ENCODE measurements at places on chromosomes 1 and 21.

GRCh38 chr1:22959545-22960360, 12.9 kb downstream of the LACTBL1 start:
- no peak for DNase-seq

- no peak for DNase-seq
These were observed 2.4 kb upstream of the SIM2 start for GRCh38 chr21:36696390-36697059.

- DNase-seq = no peak
These were observed 113.7 kb downstream of the PTPRU start for GRCh38 chr1:29349871-29350491.

DNA sequence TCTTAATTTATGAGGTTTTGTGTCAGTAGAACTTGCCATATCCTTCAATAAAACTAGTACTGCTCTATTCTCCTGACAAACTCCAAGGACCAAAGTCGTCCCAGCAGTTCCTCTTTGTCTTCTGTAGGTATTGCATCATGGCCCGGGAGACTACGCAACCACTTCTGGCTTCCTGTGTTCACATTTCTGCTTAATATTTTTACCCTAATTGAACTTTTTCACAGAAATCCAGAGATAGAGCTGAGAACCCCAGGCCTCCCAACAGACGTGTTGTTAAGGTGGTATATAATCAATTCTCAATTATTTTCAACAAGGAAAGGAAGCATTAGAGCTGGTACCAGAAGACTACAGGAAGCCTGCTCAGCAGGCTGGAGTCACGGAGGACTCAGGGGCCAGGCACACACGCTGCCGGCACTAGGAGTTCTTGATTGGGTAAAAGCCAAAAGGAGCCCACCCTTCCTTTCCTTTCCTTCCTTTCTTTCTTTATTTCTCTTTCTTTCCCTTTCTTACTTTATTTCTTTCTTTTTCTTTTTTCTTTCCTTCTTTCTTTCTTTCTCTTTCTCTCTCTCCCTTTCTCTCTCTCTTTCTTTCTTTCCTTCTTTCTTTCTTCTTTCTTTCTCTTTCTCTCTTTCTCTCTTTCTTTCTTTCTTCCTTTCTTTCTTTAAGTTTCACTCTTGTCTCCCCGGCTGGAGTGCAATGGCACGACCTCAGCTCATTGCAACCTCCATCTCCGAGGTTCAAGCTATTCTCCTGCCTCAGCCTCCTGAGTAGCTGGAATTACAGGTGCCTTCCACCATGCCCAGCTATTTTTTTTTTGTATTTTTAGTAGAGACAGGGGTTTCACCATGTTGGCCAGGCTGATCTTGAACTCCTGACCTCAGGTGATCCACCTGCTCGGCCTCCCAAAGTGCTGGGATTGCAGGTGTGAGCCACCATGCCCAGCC, 173.7 kb downstream of the ZBTB18 start:
- no peak for DNase-seq

DNA sequence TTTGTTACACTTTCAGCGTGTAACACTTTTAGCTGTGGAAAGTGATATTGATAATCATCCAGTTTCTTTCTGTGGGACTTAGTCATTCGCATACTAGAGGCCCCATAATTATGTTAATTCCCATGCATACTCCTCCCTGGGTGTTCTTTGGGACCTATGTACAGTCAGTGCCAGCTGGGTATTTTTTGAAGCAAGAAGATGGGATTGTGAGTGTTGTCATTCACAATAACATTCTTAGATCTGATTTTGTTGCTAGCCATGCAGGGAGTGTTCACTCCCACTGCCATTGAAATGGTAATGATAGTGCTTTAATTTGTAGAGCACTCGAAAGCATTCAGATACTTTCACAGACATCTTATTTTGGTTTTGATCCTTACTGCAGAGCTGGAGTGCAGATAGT, 11.6 kb downstream of the SARS1 start:
- DNase-seq = no peak
